ENCODE measurements at places on chromosomes 2 and 18.

DNA sequence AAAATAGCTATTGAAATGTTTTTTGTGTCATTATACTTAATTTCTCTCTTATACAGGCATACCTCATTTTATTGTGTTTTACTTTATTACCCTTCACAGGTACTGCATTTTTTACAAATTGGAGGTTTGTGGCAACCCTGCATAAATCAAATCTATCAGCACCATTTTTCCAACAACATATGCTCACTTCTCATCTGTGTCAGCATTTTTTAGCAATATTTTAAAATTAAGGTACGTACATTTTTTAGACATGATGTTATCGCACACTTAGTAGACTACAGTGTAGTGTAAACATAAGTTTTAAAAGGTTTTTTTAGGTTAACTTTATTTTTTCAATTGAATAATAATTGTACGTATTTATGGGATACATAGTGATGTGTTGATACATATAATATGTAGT, 30.8 kb upstream of the RALBP1 start:
- no peak for DNase-seq

DNA sequence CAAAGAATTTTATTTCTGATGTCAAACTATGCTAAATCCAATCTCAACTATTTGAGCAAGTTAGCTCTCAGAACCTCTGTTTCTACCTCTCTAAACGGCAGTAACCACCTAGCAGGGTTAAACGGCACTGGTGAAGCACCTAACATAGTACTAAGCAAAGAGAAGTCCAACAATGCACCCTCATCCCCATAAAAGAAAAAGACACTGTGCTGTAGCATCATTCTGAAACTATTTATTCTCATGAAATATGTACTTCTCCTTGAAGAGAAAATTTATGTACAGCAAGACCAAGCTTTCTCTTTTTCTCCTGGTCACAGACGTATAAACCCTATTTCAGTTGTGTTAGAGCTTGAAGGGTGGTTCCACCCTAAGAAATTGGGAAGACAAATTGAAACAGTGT, 4.8 kb downstream of the MEX3C start:
- no peak for DNase-seq

- no peak for DNase-seq
Observed at GRCh38 chr2:203719456-203720410, 13.3 kb downstream of the CD28 start.

- no peak for DNase-seq
Observed at GRCh38 chr2:173099804-173100203, 24.2 kb downstream of the MAP3K20 start.

DNA sequence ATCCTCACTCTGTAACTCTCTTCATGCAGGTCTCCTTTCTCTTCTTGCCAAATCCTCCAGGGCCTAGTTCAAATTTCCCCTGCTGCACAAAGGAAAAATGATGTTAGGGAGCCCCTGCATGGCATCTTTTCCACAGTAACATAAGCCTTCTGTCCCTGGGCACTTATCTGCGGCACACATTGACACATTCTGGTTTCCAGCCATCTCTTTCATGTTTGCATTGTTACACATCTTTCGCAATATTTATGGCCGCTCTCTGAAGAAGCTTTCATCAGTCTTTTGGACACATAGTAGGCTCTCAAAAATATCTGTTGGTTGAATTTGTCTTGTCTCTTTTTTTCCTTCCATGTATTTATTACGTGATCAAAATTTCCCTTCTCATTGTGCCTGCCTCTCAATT, 1806.1 kb upstream of the PIK3C3 start:
- DNase-seq: no peak

Data from inflammatory macrophage treated with lipopolysaccharide for 4 hours (primary cell).